Cerebellar nuclear complex (tissue), 1 donor: ENCODE measurements at places on chromosomes 16 and 17.

DNA sequence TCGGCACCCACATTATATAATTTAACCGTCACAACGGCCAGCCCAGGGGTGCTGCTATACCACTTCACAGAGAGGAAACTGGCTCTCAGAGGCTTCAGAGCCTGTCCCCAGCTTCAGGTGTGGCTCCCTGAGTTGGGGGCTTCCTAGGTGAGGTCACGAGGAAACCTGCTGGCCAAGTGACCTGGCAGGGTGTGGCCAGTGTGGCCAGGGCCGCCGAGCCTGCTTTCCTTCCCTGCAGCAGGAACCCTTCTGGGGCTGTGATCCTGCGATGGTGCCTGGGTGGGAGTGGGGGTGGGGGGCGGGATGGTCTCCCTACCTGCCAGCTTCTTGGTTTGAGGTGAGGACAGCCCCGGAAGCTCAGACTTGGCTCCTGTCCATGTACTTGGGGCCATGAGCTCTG lies 39.9 kb downstream of the ADCY7 start:
- no peak for DNase-seq

GRCh38 chr16:72482695-72483094 lies 310.7 kb upstream of the PMFBP1 start:
- no peak for DNase-seq

DNA sequence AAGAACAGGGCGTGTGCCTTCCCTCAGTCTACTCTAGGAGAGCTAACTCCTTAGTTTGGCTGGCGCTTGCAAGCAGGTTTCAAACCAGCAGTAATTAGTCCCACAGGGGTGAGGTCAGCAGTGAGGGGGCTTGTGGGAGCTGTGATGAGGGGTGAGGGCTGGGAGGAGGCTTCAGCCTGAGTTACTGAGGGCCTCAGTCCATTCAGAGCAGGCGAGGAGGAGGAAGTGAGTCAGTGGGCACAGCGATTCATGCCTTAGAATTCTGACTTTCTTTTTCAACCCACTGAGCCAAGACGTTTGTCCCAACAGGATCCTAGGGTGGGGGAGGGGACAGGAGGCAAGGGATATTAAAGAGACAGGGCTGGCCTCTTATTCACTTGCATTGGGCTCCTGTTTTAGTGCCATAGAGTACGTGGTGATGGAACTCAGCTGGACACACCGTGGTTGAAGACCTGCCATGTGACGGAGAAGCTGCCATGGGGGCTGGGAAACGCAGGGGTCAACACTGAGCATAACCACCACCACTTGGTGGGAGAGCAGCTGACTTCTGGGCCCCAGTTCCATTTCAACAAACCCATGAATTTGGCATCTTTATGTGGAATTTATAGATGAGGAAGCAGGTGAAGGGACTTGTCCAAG lies 8.3 kb upstream of the ITGA3 start:
- no peak for DNase-seq

- DNase-seq: no peak
These were observed 12.6 kb downstream of the HID1 start for GRCh38 chr17:74959826-74960515.

DNA sequence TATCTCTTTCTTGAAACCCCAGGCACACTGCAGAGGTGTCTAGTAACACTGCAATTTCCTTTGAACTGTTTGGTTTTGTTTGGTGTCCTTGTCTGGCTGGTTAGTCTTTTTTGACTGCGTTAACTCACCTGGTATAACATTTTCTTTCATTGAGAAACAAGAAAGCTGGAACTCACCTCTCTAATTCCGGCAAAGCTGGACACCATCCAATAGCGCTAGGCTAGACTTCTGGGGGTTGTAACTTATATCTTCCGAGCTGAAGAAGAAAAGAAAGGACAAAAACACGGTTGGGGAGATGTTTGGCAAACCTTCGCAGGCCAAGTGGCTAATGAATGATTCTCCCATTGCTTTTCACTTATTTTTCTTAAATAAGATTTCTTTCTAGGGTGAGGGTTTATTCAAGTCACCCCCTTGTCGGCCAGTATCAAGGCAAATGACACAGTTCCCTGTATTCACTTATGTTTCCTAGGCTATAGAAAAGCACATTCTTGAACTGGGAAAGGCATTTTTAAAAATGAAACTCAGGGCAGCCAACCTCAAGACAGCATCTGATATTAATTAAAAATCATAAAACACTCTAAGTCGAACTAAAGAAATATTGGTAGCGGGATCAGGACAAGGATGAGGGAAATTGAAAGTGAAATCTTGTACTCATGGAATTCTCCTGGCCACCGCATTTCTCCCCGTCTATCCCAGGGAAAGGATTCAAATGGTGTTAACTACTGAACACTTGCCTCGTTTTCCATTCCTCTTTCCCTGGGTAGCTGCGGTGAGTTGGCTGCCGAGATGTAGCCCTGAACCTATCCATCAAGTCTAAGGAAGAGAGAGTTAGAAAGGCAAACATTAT lies 95.9 kb upstream of the ZFHX3 start:
- no peak for DNase-seq

GRCh38 chr16:67943256-67943618 lies 683 bp downstream of the LCAT start:
- DNase-seq: no peak

- DNase-seq: no peak
These were observed 452 bp downstream of the SLC25A10 start for GRCh38 chr17:81712468-81713003.

DNA sequence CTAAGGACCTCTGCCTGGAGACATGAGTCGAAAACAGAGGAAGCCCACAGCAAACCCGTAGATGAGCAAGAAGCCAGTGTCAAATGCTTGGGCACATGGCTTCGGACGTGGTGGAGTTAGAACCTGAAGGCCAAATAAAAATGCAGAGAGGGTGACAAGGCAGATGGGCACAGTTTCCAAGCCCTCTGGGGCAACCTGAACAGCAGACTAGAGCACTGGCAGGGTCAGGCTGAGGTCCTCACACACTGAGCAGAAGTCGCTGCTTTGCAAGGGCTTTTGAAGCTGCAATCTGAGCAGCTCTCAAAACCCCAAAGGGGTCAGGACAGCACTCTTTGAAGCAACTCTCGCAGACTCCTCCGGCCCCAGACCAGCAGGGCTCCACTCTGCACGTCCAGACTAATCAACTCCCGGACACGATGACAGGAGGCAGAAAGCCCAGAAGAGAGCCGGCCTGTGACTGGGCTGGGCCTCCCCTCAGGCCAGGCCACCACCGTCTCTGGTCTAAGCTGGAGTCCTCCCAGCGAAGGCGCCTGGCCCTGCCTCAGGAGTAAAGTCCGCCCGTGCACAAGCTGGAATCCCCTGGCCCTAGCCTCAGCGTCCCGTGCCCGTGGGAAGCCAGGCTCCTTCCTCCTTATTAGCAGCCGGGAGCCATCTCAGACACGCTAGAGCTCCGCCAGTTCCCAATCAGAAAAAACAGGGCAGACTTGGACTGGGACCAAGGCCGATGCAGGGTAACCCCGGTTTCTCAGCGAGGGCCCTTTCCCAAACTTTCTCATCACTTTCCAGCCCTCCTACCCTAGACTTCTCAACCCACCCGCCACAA lies 924 bp downstream of the SMARCD2 start:
- no peak for DNase-seq

DNA sequence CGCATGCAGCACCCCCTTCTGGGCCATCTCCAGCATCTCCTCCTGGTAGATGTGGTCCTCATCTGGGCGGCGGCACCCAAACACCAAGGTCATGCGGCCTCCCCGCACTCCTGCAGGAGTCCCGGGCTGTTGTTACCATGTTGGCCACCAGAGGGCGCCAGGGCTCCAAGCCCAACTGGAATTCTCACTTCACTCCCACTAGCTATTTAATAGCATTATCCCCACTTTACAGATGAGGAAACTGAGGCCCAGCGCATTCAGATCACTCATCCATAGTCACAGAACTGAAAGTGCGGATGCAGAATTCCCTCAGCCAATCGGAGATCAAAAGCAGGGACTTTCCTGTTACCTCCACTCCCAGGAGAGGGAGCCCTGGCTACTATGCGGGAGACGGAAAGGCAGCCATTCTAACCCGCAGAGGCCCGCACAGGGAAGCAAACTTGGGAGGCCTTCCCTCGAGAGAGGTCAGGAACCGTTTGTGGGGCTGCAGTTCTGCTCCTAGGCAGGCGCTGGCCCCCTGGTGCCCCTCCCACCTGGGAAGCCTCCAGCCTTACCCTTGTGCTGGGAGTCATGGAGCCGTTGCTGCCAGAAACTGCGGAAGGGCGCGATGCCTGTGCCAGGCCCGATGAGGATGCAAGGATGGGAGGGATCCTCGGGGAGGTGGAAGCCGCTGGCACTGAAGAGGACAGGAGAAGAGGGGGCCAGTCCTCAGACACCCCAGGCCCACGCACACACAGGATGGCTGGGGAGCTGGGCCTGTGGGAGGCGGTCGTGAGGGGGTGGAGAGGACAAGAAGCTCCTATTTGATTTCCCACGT lies 40.1 kb downstream of the NOS2 start:
- DNase-seq: no peak

DNA sequence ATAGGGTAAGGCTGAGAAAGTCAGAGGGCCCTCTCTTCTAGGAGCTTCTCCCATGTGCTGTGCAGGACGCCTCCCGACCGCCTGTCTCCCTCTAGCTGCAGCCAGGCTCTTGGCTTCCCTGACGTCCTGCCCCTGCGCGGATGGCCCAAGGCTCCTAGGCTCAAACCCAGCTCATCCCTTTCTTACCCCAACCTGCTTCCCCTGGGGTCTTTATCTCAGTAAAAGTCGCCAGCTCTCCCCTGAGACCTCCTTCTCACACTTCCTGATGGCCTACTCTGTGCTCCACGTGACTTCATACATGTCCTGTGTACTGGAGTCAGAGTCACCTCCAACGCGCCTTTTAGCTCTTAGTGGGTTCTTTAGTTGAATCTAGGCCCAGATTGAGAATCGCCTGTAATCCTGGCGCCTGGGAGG lies 1.1 kb upstream of the ZNF747 start:
- DNase-seq: no peak

GRCh38 chr17:28612936-28613872 lies 781 bp downstream of the RSKR start:
- DNase-seq: no peak

DNA sequence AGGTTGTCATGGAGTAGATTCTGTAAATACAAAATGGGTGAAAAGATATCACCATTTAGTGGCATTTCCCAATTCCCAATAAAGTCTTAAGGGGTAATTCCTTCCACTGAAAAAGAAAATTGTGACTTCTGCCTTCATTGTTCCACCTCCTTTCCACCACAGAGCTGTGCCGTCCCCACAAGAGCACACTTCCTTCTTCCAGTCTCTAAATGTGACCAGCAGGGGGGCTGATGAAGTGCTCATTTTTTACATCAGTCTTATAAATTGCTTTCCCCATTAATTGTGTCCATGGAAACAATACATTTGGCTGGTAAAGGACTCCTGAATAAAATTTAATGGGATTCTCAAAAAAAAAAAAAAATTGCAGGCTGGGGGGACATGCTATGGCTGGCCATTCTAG lies 260.8 kb upstream of the PSMD7 start:
- no peak for DNase-seq

GRCh38 chr17:6641247-6641863 lies 495 bp downstream of the TXNDC17 start:
- no peak for DNase-seq

DNA sequence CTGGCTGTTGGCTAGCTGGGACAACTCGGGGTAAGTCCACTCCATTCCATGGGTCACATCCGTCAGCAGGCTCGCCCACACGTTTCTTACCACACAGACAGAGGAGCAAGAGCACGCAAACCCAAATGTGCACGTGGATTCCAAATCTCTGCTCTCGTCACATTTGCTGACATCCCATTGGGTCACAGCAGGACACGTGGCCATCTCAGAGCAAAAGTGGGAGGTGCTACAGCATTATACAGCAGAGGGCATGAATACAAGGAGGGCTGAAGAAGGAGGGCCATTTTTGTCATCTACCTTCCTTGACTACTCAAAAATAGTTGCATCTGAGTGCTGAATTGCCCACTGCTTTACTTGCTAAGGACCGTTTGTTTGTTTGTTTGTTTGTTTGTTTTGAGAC lies 84.7 kb downstream of the RBBP6 start:
- DNase-seq: no peak

DNA sequence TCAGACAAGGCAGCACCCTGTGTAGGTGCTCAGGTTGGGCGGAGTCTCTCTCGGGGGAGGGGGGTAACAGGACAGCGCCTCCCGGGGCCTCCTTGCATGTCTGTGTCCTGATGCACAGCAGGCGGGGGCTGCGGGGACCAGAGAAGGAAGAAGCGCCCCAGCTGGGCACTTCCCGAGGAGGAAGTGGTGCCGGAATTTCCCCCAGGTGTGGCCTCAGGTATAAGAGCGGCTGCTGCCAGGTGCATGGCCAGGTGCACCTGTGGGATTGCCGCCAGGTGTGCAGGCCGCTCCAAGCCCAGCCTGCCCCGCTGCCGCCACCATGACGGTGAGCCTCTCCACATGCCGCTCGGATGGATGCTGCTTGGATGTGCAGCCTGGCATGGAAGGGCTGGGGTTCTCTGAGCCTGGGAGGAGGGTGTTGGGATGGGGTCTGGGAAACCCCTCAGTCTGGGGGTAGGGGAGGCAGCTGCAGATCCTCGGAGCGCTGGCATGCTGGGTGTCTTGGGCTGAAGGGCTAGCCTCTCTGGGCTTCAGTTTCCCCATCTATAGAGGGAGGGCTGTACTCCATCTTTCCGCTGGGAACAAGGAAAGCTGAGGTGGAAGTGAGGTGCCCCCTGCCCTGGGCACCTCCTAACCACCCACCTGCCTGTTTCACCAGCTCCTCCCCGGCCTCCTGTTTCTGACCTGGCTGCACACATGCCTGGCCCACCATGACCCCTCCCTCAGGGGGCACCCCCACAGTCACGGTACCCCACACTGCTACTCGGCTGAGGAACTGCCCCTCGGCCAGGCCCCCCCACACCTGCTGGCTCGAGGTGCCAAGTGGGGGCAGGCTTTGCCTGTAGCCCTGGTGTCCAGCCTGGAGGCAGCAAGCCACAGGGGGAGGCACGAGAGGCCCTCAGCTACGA lies at the start of gene IL17C:
Gene IL17C, plus strand, starts transcription at position 250 of the 908 bp plus-strand sequence. Its CDS starts 70 bp downstream, at position 320.
- no peak for DNase-seq

DNA sequence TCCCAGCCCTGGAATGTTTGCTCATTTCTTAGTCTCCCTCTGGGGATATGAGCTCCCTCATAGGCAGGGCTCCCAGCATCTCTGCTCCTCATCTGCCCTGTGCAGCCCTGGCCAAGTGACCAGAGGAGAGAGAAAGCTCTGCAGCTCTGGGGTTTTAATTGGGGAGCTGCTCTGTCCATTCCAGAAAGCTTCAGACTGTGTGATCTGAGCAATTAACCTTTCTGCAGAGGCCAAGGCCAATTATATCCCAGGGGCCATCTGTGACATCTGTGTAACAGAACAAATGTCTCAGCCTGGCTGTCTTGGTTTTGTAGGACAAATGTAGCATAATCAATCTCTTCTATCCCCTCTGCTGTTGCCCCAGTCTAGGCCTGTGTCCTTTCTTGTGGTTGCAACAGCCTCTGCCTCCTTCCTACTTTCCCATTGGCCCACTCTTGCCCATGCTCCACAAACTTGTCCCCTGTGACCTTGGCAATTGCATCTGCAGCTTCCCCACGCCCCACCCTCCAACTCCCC lies 156.0 kb downstream of the GSG1L start:
- DNase-seq: no peak

DNA sequence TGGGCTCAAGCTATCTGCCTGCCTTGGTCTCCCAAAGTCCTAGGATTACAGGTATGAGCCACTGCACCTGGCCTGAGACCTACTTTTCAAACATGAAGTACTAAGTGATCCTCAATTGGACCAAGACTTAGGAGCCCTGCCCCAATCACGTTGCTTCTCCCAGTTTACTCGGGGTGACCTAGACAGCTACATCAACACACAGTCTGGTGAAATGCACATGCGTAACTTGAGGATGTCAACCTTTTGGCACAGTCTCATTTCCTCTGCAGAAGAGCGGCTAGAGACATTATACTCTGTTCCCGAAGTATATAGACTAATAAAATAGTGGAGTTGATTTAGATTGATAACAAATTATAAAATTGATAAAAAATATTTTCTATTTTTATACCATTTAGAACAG lies 17.1 kb downstream of the FTO start:
- DNase-seq: no peak
